C1 segment of cervical spinal cord (tissue), 14 donors: ENCODE measurements at places on chromosomes 4 and X.
A peak's percentile ranks its signal among the peaks of the same experiment; 100 is the strongest.

DNA sequence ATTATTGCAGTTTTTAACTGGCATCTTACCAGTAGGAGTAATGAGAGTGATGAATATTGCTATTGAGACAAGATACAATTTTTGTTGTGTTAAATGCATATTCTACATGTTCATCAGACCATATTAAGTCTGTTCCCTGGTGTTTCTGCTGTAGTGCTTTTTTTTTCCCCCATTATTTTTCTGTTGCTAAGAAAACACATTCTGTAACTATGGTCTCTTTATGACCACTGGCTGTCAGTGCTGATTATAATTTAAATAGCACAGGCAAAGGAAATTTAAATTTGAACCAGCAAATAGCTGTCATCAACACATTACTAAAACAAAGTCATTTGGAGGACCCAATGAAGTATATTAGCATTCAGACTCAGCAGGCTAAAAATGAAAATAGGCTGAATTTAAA lies 98.3 kb upstream of the ANKRD50 start:
- no peak for DNase-seq

GRCh38 chr4:81700189-81700588 lies 228.5 kb upstream of the RASGEF1B start:
- no peak for DNase-seq

GRCh38 chrX:40152741-40153344 lies 55.1 kb upstream of the BCOR start:
- DNase-seq = peak; percentile 54

GRCh38 chrX:26822448-26822847 lies 606.5 kb downstream of the MAGEB5 start:
- DNase-seq = no peak

DNA sequence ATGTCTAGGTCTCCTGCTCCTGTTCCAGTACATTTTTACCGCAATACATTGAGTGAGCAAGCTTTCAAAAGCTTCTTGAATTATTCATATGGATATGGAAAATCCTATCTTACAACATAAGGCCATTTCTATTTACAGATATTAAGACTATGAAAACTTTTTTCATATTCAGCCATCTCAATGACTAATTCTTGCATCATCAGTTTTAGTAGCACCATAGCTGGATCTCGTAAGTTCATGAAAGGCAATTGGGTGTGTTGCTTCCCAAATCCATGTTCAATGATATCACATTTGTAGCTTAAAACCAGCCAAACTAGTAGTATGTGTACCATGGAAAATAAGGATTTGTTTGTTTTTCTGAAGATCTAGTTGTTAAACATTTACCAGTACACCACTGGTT lies 118.3 kb upstream of the GABRA2 start:
- no peak for DNase-seq

DNA sequence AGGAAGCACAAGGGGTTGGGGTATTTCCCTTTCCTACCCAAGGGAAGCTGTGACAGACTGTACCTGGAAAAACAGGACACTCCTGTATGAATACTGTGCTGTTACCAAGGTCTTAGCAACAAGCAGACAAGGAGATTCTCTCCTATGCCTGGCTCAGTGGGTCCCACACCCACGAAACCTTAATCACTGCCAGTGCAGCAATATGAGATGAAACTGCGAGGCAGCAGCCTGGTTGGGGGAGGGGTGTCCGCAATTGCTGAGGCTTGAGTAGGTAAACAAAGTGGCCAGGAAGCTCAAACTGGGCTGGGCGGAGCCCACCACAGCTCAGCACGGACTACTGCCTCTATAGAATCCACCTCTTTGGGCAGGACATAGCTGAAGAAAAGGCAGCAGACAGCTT lies 197.7 kb downstream of the INPP4B start:
- DNase-seq = no peak

- DNase-seq = peak; percentile 54
These were observed at the start of gene PNPLA4 for GRCh38 chrX:7927259-7928167. PNPLA4 (minus strand) TSS chrX:7927413; CDS start chrX:7926119, 1,294 bp downstream.

GRCh38 chrX:29890646-29891200 lies 324.6 kb upstream of the MAGEB2 start:
- DNase-seq = no peak
